ENCODE measurements at places on chromosomes 7 and 10. TPM values are rescaled to one million over a fixed set of nuclear protein-coding genes. Genes with fewer than 3 reads are reported as not detected.

- ATAC-seq, result no peak
Measured at GRCh38 chr10:77012812-77013500, 624.7 kb downstream of the KCNMA1 start.

DNA sequence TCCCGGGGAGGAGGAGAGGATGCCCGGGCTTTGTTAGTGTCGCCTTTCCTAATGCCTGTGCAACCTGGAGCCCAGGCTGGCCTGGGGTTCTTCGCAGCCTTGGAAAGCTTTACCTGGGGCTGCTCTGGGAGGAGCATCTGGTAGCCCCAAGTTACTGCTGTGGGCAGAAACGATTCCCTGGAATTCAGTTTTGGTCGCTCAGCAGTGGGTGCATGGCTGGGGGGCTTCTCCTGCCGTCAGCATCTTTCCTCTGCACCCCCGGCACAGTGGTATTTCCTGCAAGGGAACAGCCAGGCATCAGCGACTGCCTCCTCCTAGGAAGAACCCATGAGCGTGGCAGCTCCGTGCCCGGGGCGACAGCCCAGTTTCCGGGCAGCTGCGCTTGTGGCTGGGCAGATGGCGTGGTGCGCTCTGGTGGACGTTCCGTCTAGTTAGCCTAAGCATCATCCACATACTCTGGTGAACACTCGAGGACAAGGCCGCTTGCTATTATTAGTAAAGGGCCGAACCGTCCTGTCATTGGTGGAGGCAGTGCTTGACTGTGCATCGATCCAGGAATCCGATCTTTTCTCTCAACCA is 107.0 kb upstream of the BTBD16 start:
- peak; percentile 50 for ATAC-seq

DNA sequence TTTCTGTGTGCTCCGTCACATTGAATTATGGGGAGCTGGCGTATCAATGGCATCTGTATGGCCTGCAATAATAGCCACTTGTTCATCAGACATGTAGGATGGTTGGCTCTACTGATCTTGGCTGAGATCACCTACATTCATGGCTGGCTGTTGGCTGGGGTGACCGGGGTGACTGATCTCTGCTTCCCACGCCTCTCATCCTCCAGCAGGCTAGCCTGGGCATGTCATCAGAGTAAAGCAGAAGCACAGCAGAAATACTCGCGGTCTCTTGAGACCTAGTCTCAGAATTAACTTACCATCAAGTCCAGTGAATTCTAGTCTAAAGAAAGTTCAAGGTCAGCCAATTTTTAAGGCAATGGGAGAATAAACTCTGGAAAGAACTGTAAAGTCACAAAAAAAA is 257.7 kb upstream of the GLI3 start:
- ATAC-seq, result no peak

DNA sequence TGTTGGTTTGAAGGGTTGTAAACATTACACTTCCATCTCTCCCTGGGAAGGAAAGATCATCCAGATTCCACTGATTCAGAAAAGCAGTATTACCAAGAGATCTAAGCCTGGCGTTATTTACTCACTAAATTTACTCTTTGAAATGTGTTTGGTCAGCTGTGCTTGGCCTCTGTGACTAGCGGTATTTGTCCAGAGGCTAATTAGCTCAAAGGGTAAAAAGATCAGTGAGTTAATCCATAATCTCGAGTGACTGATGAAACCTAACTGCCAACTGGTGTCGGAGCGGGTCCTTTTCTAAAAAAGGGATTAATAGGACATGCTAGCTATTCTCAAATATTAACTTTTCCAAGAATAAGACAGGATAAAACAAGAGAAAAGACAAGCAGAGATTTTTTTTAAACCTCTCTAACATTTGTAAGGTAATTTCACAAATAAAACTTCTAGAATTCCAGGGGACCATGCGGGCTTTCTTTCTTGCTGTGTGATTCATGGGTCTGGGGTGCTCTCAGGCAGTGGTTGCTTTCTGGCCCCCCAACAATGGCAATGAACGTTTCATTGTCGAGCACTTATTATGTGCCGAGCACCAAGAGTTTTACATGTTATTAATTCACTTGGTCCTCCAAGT is 247.3 kb upstream of the AOAH start:
- no peak for ATAC-seq

The SPAG6 gene
- not detected for total RNA-seq

DNA sequence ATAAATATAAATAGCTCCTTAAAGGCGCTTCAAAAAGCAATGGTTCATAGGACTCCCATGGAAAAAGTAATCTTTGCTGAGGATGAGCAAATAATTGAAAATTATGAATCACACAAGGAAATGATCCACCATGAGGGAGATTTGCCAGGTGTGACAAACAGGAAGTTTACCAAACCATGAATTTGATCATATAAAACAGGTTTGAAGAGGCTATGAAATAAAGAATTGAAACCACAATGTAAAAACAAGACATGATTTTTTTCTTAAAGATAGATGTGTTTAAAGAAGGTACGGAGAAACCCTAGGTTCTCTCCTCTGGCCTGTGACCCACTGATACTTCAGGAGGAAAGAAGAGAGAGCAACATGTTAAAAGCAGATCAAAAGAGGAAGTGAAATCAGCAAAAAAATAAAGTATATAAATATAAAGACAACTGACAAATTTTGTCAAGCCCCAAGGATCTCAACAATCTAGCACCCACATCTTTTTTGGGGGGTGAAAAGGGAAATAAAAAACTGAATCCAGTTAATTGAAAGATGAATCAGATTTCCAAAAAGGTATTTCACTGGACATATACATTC is 111.3 kb upstream of the ASAH2 start:
- no peak for ATAC-seq

Data from gastroesophageal sphincter (tissue), 4 donors.